ENCODE measurements at places on chromosomes 2 and 18.

DNA sequence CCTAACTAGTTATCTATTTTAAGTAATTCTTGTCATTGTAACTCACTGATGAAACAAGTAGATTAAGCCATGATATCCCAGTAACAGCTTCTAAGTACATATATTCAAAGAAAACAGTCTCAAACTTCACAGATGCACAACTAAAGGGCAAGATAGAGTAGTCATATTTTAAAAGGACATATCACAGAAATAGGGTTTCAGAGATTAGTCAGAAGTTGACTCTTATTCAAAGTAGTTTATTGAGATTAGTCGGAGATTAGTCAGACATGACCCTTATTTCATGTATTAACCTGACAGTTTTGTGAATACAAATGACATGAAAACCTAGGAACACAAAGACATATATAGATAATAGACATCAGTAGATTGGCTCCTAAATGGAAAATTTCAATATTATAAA is 15.9 kb upstream of the CHAC2 start:
- DNase-seq: no peak

- no peak for DNase-seq
These were observed 32.9 kb upstream of the CCDC93 start for GRCh38 chr2:118046634-118047210.

DNA sequence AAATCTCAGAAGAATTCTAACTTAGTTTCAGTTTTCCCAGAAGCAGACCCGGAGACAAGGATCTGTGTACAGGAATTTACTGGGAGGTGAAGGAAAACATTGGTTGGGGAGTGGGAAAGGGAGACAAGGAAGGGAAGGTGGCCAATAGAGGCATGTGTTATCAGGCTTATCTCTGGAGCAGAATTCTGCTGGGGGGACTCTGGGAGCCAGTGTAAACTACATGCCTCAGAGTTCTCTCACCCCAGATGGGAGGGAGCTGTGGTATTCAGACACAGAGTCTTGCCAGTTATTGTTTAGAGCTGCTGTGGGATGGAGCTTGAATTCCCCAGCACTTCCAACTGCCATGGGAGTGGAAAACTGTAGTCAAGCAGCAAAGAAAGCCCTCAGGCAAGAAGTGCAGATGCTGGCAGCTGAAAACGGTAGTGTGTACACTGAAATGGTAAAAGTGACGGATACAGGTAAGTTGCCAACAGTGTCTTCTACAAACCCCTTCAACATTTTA is 19.0 kb downstream of the DNPEP start:
- no peak for DNase-seq

DNA sequence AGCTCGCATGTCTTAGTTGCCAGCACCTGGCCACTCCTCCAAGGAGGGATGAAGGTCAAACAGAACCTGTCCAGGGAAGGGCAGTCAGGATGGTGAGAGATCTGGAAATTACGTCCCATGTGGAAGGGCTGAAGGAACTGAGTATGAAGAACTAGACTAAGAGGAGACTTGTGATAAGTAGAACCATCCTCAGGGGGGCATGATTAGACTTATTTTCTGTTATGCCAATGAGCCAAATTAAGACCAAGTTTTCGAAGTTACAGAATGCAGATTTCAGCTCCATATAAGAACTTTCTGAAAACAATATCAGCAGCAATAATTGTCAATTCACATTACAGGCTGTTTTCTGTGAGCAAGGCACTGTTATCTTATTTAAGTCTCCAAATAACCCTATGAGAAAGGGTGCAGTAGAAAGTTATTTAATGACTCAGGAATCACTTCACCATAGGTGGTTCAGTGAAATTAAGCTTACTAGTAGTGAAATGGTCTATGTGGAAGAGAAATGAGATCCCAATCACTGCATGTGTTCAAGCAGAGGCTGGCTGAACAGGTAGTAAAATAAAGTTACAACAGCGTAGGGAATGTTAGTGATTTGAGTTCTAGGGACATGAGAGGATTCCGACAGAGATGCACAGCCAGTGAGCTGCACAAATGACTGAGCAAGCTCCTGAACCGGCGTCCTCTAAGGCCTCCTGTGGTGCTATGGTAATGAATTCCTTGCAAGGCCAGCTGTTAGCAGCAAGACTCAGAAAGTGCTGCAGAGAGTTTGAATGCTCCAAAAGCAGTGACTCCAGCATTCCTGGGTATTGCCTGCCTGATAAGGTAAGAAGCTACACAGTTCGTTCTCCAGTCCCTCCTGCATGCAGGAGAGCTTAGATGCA is 4.5 kb upstream of the DYM start:
- DNase-seq: no peak
